ENCODE measurements at places on chromosomes 2 and 18.

- no peaks in the 10 kb centered on the region for H3K36me3 ChIP-seq
- H3K27ac ChIP-seq, result no peak overlapping the region
- DNase-seq, result no peak
Measured at GRCh38 chr2:199197448-199197847, 260.3 kb downstream of the SATB2 start.

- H3K4me1 ChIP-seq, result no peaks in the 10 kb centered on the region
- H3K27me3 ChIP-seq, result no peaks in the 10 kb centered on the region
- H3K36me3 ChIP-seq, result no peaks in the 10 kb centered on the region
- no peak overlapping the region for H3K27ac ChIP-seq
- no peak for DNase-seq
- H3K4me3 ChIP-seq, result no peak overlapping the region
Measured at GRCh38 chr2:187906021-187906420, 351.8 kb upstream of the TFPI start.

DNA sequence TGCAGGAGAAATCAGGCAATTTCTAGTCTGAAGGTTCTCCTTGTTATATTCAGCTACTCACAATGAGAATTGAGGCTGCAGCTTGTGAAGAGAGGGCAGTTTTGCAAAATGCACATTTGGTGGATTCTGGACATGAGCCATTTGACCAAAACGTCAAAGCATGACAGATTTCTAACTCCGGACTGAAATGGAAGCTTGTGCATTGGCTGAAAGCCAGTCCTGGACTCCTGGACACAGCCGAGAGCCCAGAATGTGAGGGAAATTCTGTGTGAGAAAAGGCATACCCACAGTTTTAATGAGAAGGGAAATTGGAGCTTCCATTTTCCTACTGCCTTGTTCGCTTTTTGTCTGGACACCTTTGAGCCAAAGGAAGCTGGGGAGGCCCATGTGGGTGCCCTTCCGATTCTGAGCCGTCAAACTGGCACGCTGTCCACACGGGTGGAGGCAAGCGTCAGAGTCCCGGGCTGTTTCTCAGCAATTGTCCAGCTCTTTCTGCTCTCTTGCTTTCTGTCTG, 23.7 kb upstream of the ROCK2 start:
- H3K27ac ChIP-seq, result no peak overlapping the region
- no peaks in the 10 kb centered on the region for H3K36me3 ChIP-seq
- peaks cover 13% of the 10 kb centered on the region for H3K27me3 ChIP-seq
- no peak overlapping the region for H3K4me3 ChIP-seq
- DNase-seq, result no peak

- H3K27me3 ChIP-seq, result no peaks in the 10 kb centered on the region
- H3K4me3 ChIP-seq, result no peak overlapping the region
- H3K27ac ChIP-seq, result no peak overlapping the region
- peaks cover 9% of the 10 kb centered on the region for H3K36me3 ChIP-seq
- H3K4me1 ChIP-seq, result peaks cover 10% of the 10 kb centered on the region
Measured at GRCh38 chr18:79420033-79420745, 24.5 kb downstream of the NFATC1 start.

DNA sequence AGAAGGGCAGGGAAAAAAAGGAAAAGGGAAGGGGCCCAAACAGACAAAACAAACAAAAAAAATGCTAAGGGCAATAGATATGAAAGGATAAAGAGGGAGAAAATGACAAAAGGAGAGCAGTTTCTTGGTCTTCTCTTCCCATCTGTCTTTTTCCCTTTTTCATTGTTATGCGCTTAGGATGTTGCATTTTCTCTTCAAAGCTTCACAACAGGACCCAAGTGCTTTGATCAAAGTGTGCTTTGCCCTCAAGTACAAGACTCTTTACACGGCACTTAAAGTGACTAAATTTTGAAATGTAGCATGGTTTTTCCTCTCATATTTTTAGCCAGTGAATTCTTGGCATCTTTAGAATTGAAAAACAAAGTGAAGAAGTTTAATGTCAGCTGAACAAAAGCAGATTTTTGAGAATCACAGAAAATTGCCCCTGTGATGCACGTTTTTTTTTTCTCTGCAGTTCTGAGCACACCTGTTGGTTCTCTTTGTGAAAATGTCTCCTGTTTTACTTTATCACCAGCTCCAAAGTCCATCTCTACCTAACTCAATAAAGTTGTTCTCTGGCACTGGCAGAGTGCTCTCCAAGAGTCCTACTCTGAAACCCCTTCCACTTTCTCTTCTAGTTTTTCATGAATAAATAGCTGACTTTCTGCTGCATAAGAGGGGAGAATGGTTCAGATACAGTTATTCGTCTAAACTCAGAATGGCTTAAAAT, 126.6 kb downstream of the KCNH7 start:
- no peaks in the 10 kb centered on the region for H3K4me1 ChIP-seq
- H3K36me3 ChIP-seq, result no peaks in the 10 kb centered on the region
- no peak for DNase-seq
- no peak overlapping the region for H3K4me3 ChIP-seq

- H3K27me3 ChIP-seq, result peaks cover 13% of the 10 kb centered on the region
- H3K27ac ChIP-seq, result no peak overlapping the region
- H3K36me3 ChIP-seq, result no peaks in the 10 kb centered on the region
- peaks cover under 1% of the 10 kb centered on the region for H3K4me1 ChIP-seq
- no peak overlapping the region for H3K4me3 ChIP-seq
Measured at GRCh38 chr2:217911283-217912097, 91.3 kb downstream of the TNS1 start.

DNA sequence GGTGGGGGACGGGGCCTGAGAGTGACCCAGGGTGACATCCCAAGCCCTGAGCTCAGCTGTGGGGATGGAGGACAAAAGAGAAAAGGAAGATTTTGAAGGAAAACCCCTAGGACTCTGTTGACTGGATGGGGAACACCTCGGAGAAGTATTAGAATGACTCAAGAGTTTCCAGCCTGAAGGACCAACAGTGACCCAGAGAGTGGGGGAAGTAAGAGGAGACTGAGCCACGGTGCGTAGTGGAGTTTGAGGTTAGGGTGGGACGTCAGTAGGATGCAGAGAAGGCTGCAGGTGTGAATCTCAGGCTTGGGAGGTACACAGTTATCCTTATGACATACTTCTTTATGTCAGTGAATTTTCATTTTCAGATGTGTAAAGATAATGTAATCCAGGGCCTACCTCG, 119.5 kb downstream of the NCK2 start:
- no peak overlapping the region for H3K4me3 ChIP-seq
- peaks cover 65% of the 10 kb centered on the region for H3K4me1 ChIP-seq
- peaks cover 53% of the 10 kb centered on the region for H3K36me3 ChIP-seq
- peak overlapping the region; percentile 46 for H3K27ac ChIP-seq

GRCh38 chr2:190179754-190180312, 117.3 kb upstream of the MSTN start:
- H3K27me3 ChIP-seq, result peaks cover 33% of the 10 kb centered on the region
- H3K27ac ChIP-seq, result no peak overlapping the region
- DNase-seq, result no peak
- H3K4me3 ChIP-seq, result peak overlapping the region; percentile 51
- no peaks in the 10 kb centered on the region for H3K4me1 ChIP-seq

DNA sequence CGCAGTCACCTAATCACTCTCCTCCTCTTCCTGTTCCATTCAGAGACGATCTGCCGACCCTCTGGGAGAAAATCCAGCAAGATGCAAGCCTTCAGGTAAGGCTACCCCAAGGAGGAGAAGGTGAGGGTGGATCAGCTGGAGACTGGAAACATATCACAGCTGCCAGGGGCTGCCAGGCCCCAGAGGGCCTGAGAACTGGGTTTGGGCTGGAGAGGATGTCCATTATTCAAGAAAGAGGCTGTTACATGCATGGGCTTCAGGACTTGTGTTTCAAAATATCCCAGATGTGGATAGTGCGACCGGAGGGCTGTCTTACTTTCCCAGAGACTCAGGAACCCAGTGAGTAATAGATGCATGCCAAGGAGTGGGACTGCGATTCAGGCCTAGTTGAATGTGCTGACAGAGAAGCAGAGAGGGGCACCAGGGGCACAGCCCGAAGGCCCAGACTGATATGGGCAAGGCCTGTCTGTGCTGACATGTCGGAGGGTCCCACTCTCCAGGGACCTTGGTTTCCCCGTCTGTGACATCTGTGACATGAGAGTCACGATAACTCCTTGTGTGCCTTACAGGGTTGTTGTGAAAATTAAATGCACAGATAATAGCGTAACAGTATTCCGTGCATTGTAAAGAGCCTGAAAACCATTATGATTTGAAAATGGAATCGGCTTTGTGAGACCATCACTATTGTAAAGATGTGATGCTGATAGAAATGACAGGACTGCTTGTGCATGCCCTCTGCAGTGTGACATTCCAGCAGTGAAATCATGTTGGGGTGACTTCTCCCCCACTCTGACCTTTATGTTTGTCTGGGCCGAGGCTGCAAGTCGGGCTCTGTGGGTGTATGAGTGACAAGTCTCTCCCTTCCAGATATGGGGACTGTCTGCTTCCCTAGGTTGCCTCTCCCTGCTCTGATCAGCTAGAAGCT, 510 bp downstream of the IL1RN start:
- peaks cover 6% of the 10 kb centered on the region for H3K27me3 ChIP-seq
- peak; percentile 17 for DNase-seq
- no peak overlapping the region for H3K4me3 ChIP-seq
- H3K27ac ChIP-seq, result no peak overlapping the region
- no peaks in the 10 kb centered on the region for H3K36me3 ChIP-seq

- no peaks in the 10 kb centered on the region for H3K27me3 ChIP-seq
- H3K4me3 ChIP-seq, result no peak overlapping the region
- no peak for DNase-seq
- H3K36me3 ChIP-seq, result peaks cover 6% of the 10 kb centered on the region
- peak overlapping the region; percentile 73 for H3K27ac ChIP-seq
- H3K4me1 ChIP-seq, result peaks cover 81% of the 10 kb centered on the region
Measured at GRCh38 chr2:200377355-200378336, 71.2 kb downstream of the SPATS2L start.

DNA sequence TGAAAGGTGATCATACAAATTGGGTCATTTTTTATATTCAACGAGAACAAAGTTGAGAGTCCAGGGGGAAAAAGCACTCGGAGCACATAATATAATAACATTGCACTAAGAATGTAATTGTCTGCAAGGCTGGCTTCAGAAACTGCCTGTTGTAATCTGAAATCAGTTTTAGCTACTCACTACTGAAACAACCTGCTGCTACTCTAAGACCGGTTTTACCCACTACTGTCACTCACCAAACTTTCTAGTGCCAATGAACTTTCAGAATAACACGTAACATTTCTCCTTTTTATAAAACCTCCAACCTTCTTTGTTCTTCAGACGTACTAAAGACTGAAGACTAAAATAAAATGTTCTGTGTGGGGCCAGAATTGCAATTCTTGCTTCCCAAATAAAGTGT, 11.5 kb upstream of the CYB5A start:
- H3K27me3 ChIP-seq, result peaks cover 44% of the 10 kb centered on the region
- H3K4me1 ChIP-seq, result no peaks in the 10 kb centered on the region
- no peak overlapping the region for H3K4me3 ChIP-seq
- DNase-seq, result no peak

GRCh38 chr2:240784629-240785423, 35.2 kb downstream of the KIF1A start:
- no peaks in the 10 kb centered on the region for H3K27me3 ChIP-seq
- no peak overlapping the region for H3K4me3 ChIP-seq
- DNase-seq, result no peak
- H3K4me1 ChIP-seq, result no peaks in the 10 kb centered on the region
- no peaks in the 10 kb centered on the region for H3K36me3 ChIP-seq

DNA sequence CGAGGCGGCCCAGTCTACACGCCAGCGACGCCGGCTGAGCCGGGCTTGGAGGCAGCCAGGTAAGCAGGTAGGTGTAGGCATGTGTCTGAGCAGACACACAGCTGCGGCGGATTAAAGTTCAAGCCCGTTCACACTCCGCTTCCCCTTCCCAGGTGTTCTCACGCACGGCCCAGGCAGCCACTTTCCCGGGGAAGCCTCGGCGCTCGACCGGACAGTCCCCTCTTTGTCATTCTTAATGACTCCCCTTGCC, 367 bp downstream of the TGFA start:
- DNase-seq, result peak; percentile 30
- no peaks in the 10 kb centered on the region for H3K36me3 ChIP-seq
- H3K27me3 ChIP-seq, result peaks cover 51% of the 10 kb centered on the region

DNA sequence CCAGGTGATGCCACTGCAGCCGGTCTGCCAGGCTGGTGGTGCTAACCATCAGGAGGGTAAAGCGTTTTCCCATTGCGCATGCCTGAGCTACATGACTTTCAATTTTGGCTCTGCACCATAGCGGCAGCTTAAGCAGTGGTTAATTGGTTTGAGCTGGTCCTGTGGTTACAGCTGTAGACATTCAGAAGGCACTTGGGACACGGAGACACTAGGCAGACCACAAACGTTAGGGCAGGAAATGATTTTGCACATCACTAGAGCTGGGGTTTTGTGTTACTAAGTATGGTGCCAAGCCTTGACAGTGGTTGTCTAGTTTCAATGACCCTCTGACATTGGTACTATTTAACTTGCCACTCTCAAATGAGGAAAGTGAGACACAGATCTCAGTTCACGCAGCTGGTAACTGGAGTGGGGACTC, 28.9 kb upstream of the CNOT11 start:
- peaks cover 28% of the 10 kb centered on the region for H3K4me1 ChIP-seq
- H3K4me3 ChIP-seq, result peak overlapping the region; percentile 34
- peak; percentile 83 for DNase-seq
- H3K27ac ChIP-seq, result peak overlapping the region; percentile 86
- H3K36me3 ChIP-seq, result peaks cover 34% of the 10 kb centered on the region

DNA sequence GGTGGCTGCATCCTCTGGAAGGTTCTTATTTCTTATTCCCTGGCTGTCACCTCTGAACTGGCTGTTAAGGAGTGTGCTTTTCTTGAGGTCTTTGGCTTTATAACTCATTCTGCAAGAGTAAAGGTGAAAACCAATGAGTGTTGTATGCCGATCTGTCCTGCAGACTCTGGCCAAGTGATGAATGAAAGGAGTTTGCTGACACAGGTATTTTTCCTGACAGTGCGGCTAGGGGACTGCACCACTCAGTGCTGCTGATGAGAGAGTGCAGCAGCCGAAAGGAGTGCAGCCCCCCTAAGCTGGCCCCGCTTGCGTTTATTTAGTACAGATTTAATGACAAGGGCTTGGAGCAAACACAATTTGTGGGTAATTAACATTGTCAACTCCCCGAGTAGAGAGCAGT, 41.8 kb downstream of the RAB6D start:
- no peak for DNase-seq
- no peaks in the 10 kb centered on the region for H3K4me1 ChIP-seq
- H3K27ac ChIP-seq, result no peak overlapping the region

- H3K27ac ChIP-seq, result peak overlapping the region; percentile 80
- peaks cover 32% of the 10 kb centered on the region for H3K4me1 ChIP-seq
- DNase-seq, result peak; percentile 84
- no peaks in the 10 kb centered on the region for H3K36me3 ChIP-seq
- H3K4me3 ChIP-seq, result peak overlapping the region; percentile 36
Measured at GRCh38 chr2:30422444-30423040, 24.5 kb upstream of the LCLAT1 start.

DNA sequence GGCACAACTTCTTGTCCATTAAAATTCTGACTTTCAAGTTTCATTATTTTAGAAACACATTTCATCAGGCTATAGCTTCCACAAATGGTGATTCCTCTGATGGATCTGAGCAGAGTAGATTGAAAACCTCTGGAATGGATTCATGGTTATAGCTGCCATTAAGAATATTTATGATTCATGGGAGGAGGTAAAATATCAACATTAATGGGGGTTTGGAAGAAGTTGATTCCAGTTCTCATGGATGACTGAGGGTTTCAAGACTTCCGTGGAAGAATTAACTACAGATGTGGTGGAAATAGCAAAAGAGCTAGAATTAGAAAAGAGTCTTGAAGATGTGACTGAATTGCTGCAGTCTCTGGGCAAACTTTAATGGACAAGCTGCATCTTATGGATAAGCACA, 797.4 kb downstream of the SUCLG1 start:
- H3K27ac ChIP-seq, result no peak overlapping the region
- no peaks in the 10 kb centered on the region for H3K27me3 ChIP-seq
- no peak for DNase-seq
